ENCODE measurements at places on chromosomes 1 and 21. TPM values are rescaled to one million over a fixed set of nuclear protein-coding genes. Genes with fewer than 3 reads are reported as not detected.
A peak's percentile ranks its signal among the peaks of the same experiment; 100 is the strongest.

DNA sequence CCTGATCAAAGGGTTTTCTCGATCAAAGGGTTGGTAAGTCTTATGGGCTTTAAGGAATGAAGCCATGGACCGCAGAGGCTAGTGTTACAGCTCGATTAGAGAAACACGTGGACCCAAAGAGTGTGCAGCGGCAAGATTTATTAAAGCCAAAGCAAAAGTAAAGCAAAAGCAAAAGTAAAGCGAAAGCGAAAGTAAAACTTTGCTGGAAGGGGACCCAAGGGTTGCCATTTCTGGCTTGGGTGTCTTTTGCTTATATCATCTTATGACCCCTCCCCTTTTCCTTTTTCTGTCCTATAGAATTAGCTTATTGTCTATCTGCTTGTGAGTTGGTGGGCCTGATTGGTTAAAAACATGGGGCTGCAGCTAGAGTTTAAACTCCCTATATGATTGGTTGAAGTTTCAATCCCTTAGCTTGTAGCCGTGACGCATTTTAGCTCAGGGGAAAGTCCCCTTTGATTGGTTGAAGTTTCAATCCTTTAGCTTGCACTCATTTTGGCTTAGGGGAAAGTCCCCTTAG is 957.0 kb downstream of the AMY1C start:
- DNase-seq: no peak

DNA sequence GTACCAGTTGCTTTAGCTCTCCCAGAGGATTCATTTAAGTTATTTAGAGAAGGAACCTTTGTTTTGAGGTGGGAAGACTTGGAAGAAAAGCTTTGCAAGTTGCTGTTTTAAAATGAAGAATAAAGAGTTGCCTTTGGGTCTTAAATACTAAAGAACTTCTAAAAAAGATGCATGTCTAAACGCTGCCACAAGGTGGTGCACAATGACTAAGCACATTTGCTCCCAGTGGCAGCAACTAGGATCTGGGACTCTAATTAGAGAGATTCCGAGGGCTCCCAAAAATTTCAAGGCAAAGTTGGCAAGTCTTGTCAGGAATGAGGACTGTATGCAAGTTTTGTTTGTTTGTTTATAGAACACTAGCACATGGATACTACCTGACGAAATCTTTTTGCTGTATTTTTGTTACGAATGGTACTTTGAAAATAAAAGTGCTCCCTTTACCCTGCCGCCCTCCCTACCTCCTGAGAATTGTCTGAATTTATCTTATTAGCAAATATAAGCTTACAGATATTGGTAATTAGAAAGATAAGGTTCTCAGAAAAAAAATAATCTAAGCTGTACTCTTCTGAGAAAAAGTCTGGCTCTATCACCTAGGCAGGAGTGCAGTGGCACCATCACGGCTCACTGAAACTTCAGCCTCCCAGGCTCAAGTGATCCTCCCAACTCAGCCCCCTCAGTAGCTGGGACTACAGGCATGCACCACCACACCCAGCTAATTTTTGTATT is 121.8 kb downstream of the HFM1 start:
- peak; percentile 34 for DNase-seq

DNA sequence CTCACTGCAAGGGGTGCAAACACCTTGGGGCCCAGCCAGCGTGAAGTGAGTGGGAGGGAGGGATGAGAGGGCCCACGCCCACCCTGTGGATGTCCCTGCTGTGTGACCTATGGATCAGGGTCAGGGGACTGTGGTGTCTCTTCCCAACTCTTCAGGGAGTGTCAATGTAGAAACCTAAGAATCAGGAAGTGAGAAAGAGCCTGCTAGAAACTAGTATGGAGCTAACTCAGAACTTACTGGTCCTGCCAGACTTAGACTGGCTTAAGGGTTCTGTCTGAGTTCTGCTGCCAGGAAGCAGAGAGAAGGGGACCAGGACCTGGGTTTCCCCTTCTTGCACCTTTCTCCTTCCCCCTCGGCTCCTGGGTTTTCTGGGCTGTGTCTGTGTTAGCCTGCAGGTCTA is 1.8 kb upstream of the IL10 start:
- DNase-seq: no peak

GRCh38 chr1:80656014-80656636 is 1144.6 kb upstream of the ADGRL2 start:
- peak; percentile 6 for DNase-seq

DNA sequence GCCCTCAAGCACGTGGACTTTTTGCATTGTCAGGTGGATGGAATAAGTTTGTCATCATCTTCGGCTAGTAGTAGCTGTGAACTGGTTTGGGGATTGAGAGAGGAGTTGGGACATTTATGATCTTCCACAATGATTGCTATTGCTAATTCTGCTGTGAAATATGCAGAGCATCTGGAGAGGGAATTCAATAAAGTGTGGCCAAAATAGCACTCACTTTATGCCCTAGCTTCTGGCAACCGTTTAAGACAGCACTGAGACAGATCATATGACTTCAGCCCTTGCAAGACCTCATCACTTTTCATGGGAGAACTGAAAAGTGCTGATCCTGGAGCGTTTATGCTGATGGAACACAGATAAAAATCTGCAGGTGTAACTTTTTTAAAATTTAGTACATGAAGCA is 360.8 kb downstream of the GPATCH2 start:
- no peak for DNase-seq

Gene ZNF593OS
- total RNA-seq: 0.50 TPM

DNA sequence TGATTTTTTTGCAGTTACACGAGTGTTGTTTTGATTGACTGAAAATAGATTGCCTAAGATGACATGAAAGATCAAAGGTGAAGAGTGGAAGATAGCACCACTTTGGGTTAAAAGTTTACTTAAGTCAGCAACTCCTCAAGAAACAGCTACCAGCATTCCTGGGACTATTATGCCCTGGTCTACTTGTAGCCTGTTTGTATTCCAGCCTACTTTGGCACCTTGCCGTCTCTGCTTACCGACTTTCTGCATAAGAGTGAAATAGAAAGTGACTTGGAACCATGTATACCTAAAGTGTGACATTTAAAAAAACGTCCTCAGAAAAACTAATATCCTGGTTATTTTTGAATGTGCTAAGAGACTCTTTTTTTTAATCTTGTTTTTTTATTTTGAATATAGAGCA is 631.5 kb upstream of the PTBP2 start:
- no peak for DNase-seq

- DNase-seq: no peak
Measured at GRCh38 chr1:9957726-9958125, 14.5 kb downstream of the NMNAT1 start.

Gene CAMK2N1
- 22.0 TPM for total RNA-seq

GRCh38 chr1:39960431-39960958 is 5.5 kb downstream of the MFSD2A start:
- DNase-seq: peak; percentile 79

- DNase-seq: no peak
Measured at GRCh38 chr1:175174309-175175102, 18.1 kb downstream of the KIAA0040 start.

Gene CHRM3
- 0.03 TPM for total RNA-seq

- DNase-seq: no peak
Measured at GRCh38 chr21:36149788-36150711, 6.6 kb upstream of the DOP1B start.

DNA sequence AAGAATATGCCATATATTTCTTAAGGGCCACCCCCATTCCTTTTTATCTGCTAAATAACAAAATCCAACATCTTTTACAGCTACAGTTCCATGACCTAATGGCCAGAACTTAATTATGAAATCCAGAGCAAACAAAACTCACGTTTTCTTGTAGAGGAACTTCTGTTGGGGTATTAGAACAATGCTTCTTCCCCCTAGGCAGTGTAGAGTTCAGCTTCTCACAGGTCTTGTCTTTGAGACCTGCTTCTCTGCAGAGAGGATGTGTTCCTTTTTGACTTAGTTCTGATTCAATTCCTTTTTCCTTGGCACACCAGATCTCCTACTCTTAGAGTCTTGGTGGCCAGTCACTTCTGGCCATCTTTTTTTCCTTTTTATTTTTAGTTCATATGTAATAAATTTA is 22.2 kb downstream of the VAV3 start:
- DNase-seq: no peak

- peak; percentile 61 for DNase-seq
Measured at GRCh38 chr1:32291145-32291707, 657 bp upstream of the HDAC1 start.

DNA sequence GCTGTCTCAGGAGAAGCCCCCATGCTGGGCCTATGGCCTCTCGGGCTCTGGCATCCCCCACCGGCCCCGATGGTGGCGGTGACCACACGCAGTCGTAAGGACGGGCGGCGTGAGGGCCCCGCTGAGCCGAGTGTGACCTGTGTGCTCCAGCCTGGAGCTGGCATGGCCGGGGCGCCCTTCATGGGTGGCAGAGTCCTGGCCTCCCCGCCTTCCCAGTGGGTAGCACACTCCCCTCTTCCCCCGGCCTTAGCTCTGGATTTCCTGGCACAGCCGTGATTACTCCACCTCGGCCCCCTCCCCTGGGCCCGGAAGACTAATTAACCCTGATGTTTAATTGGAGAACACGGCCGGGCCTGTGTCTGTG is 44.6 kb downstream of the SLX9 start:
- no peak for DNase-seq

Gene RAB7B
- 25.8 TPM for total RNA-seq

DNA sequence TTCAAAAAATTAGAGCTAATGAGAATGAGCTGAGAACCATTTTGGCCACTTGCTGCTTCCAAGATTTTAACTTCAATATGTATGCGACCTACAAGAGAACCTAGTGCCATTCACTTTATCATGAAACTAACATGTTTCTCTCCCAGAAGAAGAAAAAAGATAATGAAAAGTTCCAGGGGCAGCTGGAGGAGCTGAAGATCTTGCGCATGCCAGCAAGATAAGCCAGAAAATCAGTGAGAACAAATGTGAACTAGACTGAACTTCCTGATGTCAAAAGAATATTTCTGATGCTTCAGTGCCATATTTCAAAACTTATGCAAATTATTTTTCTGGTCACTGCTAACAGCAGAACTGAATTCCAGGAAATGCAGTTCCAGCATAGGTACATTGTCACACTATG is 1265.1 kb downstream of the BRINP3 start:
- no peak for DNase-seq

- DNase-seq: no peak
Measured at GRCh38 chr1:20850021-20850420, 62.9 kb upstream of the HP1BP3 start.

GRCh38 chr1:7420470-7421100 is 350.5 kb upstream of the VAMP3 start:
- DNase-seq: no peak

GRCh38 chr21:36697851-36698384 is 997 bp upstream of the SIM2 start:
- DNase-seq: no peak

- DNase-seq: no peak
Measured at GRCh38 chr1:16048573-16049189, 5.1 kb downstream of the CLCNKB start.

DNA sequence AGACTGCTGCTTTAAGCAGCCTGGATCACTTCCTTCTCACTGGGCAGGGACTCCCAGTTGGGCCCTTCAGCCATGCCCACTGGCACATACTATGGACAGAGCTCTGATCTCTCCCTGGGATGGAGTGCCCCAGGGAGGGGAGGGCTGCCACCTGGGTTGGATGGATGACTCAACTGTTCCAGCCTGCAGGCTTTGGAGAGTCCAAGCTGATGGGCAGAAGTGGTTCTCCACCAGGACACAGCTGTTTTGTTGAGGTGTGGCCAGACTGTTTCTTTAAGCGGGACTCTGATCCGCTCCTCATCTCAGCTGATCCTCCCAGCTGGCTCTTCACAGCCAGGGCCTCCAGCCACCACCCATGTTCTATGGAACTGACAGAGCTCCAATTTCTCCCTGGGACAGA is 166.9 kb downstream of the MAGI3 start:
- peak; percentile 40 for DNase-seq

Gene ZBTB8A
- total RNA-seq: 7.2 TPM

DNA sequence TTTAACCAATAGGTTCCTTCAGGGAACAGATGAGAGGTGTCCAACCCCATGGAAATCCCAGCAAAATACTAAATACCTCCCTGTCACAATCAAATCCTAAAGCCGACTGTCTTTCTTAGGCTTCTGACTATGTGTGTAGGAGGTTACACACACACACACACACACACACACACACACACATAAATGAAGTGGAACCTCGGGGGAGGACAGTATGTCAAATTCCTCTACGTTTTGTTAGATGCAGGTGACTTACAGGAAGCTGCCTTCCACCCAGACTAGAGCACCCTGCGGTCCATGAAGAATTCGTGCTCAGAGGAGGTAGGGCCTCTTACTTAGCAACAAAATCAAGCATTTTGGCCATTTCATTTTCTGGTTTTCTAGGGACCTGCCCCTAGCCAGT is 16.4 kb downstream of the RSPH1 start:
- no peak for DNase-seq

DNA sequence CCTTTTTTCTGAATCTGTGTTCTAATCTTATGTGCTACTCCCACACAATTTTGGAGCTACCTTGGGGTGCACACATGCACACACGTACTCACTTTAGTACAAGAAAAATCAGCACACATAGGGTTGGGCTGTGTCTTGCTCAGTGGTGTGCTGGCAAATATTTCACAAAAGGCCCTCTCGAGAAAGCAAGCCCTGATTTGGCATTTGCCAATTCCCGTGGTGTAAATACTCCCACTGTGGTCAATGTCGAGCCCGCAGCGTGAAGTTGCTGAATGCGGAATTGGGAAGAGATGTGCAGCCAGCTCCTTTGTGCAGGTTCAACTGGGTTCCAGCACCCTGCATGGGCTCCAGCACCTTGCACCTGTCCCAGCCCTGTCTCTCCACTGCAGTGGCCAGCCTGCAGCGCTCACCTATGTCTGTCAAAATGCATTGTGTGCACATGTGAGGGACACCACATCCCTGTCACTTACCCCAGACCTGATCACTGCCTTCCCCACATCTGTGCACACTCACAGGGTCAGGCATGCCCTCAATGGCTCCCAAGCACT is 78.4 kb upstream of the WNT4 start:
- no peak for DNase-seq

GRCh38 chr1:39886757-39887231 is 3.5 kb upstream of the TRIT1 start:
- DNase-seq: no peak

DNA sequence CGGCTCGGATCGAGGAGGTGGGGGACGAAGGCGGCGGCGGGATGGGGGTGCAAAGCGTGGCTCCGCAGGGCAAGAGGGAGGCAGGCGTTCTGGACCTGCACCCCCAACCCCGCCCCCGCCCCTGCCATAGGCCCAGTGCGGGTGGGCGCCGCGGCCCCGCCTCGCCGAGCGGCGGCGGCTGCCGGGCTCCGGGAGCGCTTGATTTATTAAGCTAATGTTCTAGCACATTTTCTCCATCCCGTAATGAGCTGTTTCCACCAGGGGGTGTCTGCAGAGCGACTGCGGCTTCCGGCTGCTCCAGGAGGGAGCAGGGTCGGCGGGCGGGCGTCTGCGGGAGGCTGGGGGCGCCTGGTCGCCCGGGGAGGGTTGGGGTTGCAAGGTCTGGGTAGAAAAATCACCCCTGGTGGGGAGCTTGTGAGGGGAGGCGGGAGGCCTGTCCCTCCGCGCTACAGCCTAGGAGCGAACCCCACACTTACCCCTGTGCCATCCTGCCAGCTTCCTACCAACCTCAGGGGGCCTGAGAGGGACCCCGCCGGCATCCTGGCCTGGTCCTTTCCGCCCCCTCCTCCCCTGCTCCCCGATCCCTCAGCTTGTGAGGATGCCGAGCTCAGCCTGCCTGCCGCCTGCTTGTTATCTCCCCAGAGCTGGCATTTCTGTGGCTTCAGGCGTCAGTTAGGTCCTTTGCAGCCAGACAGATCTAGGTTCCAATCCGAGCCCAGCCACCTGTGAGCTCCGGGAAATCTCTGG is 48.5 kb upstream of the ACOT11 start:
- peak; percentile 12 for DNase-seq

All from mammary epithelial cell (primary cell).